ENCODE measurements at places on chromosomes 1 and 21.

- no peak for DNase-seq
These were observed 249.0 kb downstream of the PTPRU start for GRCh38 chr1:29485096-29485925.

- no peak for DNase-seq
These were observed 46.7 kb downstream of the CLDN14 start for GRCh38 chr21:36433059-36433709.

GRCh38 chr1:6544831-6545230 is 9.5 kb downstream of the NOL9 start:
- no peak for DNase-seq

DNA sequence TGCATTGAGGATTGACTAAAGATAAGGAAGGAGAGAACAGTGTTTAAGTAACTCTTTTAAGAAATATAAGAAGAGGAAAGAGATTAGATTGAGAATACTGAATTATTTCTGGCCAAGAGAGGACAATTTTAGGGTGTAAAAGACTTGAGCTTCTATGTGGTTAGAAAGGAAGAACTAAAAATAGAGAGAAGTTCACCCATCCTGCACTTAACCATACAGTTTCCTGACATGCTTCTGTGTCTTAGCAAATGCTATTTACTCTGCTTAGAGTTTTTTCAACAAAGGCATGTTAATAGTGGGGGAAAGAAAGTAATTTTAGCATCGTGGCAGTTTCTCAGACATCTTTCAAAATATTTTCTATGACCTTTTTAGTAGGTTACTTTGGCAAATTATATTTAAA is 122.8 kb upstream of the GPR52 start:
- DNase-seq, result no peak

DNA sequence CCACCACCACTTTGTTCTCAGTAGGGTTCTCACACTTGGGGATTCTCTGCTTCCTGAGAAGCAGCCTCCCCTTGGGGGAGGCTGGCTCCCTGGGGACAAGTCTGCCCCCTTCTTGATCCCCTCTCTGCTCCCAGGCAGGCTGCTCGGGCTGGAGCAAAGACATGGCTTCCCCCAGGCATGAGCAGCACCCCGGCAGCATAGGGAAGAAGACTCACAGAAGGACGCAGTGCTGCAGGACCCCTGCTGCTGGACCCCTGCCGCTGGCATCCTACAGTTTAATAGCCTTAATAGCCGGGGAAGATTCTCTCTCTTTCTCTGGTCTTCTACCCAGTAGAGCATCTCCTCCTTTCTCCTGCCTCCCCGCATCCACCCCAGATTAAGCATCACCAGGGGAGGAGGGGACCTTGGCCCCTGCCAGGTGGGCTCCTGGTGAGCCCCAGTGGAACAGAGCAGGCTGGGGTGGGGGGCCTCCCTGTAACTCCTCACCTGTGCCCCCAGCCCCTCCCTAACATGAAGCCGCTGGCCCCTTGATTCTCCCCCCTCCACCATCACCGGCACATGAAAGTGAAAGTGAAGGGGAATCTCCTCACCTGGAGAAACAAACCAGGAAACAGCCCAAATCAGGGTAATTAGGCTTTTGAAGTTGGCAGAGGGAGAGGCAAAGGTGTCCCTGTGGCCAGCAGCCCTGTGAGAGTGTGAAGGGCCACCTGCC is 2.5 kb downstream of the WNT3A start:
- DNase-seq, result no peak

- DNase-seq, result no peak
These were observed 58.6 kb downstream of the FMO4 start for GRCh38 chr1:171372418-171373084.

- no peak for DNase-seq
These were observed 25.3 kb downstream of the MPZL1 start for GRCh38 chr1:167746988-167747655.

DNA sequence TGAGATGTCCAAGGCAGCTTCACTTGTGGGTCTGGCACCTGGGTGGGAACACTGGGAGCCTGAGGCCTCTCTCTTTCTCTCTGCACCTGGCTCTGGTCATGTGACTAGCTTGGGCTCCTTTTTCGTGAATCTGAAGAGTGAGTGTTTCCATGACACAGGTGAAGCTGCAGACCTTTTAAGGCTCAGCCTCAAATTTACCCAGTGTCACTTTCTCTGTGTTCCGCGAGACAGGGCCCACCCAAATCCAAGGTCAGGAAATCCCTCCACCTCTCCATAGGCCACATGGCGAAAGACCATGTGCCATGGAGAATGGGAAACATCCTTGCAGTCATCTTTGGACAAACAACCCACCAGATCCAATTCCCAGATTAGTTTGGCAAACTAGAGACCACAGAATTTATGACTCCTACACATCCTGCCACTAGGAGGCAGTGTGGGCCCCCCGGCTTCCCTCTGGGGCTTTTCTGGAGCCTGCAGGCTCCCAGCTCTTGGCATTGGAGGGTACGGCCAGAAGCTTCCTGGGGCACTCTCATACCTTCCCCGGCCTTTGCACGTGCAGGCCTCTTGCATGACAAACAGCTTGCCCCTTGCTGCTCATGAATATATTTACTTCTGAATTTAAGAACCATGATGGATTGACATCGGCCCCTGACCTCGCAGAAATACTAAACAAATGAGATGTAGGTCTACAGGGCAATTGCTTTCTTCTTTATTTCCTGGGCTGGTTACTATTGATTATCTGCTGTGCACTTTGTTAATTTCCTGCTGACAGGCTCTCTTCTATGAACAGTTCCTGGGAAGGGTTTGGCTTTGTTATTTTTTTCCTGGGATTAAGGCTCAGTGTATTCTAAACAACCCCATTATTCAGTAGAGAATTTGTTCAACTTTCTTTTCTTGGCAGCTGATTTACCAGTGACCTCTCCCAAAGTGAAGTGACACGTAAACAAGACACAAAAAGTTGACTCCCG is 180.7 kb downstream of the KAZN start:
- DNase-seq, result no peak

DNA sequence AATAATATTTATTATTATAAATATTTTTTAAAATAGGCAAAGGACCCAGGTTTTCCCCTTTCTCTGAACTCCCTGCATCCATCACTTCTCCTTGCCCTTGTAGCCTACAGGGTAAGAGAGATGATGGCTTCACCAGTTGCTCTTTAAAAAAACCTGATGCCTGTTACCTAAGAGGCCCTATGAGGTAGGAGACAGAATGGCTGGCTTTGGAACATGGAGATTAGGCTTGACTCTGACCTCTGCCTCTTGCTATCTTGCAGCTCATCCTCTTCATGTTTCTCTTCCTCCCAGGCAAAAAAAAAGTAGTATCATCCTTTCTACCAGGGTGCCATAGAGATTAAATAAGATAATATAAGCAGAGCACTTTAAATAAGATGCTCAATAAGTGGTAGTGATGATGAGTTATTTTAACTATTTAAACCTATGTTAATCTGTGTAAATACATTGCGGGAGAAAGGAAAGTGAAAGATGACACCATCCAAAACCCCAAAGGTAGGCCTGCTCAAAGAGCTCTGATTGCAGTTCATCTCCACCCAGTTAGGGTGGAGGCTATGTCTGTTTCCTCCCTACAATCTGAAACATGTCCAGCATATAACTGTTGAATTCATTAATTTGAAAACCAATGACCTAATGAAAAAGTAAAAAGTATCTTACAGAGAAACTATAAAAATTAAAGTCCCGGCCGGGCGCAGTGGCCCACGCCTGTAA is 51.8 kb downstream of the RGS2 start:
- no peak for DNase-seq

- no peak for DNase-seq
These were observed 339.0 kb downstream of the PTPRU start for GRCh38 chr1:29575277-29575676.

- no peak for DNase-seq
These were observed 140.9 kb downstream of the MIS18A start for GRCh38 chr21:32137931-32138330.
